Osteocyte (in vitro differentiated cells): ENCODE measurements at places on chromosomes 4 and X. TPM values are rescaled to one million over a fixed set of nuclear protein-coding genes. Genes with fewer than 3 reads are reported as not detected.

RAI2 gene
- total RNA-seq = 0.27 and 0.34 TPM in 2 replicates

WDR17 gene
- 0.44 and 0.67 TPM in 2 replicates for total RNA-seq

OTUD6A gene
- total RNA-seq = not detected in 2 replicates

DNA sequence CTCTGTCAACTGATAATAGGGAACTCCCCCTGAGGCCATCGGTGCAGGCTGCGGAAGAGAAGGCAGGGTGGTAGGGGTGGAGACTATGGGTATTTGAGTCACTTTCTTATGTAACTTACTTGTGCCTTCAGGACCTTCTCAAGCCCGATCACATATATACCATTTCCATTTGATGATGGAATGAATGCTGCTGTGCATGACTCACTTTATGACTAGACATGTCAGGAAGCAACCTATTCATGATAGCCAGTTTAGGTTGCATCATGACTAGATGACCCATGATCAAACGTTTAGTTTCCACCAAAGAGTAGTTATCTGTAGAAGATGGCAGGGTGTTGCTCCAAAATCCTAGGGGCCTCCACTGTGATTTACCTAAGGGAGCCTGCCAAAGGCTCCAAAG lies 435.5 kb downstream of the DTHD1 start:
- no peak for DNase-seq

DNA sequence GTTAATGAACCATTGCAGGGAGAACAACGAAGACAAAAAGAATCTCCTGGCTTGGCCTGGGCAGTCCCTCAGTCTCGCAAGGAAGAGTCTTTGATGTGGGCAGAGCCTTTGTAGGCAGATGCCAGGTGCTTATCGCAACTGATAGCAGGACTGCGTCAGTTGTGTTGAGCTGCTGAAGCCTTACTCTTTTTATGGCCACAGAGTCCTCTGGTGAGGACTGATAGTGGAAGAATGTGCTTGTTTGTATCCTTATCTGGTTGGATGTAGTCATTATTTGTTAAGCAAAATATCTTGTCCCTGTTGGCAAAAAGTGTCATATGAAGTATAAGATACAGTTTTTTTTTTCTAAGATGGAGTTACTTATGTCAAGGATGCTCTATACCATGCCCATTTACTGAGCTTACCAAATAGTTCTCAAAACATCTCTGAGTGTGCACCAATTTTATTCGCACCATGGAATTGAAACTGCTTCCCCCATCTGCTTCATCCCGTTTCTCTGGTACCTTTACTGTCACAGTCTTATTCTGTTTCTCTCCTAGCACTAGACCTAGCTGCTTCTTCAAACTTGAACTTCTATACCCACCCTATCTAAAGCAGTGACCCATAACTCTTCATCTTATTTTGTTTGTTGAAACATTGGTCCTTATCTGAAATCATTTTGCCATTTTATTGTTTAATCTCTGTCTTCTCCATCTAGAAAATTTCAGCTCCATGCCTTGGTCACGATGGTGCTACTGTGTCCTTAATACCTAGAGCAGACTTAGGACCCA lies 47.0 kb upstream of the SPRY1 start:
- DNase-seq = no peak

GRCh38 chrX:141759238-141759637 lies 60.7 kb upstream of the SPANXD start:
- no peak for DNase-seq

DNA sequence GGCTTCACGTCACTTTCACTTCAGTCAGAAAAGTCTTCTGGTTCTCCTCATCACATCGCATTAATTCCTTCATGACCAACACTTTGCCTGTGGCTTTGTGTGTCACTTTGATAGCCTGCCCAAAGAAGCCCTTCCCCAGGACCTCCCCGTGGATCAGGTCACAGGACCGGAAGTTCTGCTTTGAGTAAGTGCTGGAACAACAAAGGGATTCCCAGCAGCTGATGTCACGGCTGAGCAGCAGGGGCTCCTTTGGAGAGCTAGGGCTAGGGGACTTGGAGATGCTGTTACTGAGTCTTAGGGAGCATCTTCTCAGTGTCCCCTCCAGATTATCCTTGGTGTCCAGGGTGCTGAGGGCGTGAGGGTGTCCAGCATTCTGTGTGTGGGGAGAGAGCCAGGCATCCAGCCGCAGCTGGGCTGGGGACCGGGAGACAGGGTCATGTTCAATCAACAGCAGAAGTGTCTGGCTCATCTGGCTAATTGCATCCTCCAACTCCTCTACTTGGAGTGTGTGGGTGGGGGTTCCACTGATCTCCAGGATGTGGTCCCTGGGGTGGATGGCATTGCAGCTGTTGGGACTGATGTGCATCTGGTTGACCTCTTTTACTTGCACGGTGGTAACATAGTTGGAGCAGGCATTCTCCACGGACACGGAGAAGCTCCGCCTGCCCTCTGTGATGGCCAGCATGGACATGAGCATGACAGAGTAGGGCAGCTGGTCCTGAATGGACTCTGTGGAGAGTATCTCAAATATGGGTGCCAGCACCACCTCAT lies 39.2 kb upstream of the ARHGAP6 start:
- no peak for DNase-seq

DNA sequence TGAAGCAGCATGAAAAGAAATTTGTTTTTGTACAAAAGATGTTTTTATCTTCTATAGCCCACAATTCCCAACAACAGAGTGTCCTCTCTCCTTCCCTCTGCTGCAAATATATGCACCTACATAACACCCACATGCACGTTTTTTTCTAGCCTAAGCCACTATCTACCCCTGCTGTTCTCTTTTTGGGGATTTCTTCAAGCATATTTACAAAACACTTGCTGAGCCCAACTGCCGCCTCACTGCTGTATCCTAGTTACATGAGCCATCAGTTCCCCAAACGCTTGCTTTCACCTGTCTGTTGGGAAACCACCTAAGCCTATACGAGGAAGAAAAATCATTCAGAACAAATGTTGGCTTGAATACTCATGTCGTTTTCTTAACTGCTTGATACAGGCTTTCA lies 127.2 kb downstream of the CHRNA9 start:
- DNase-seq = no peak

DNA sequence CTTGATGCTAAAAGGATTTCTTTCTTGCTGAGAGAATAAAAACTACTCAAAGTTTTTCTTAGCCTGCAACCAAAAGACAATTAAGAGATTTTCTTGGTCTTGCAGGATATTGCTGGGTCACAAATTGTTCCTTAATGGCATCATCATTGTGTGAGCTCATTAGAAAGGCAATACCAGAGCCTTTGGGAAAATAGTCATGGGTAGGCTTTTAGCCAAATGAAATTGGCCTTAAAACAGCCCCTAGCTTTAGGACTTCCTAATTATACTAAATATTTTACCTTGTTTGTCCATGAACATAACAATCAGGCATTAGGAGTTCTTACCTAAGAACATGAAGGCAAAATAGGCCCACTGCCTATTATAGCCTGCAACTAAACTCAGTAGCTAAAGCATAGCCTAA lies 10.4 kb upstream of the FAM13A start:
- no peak for DNase-seq
